ENCODE measurements at places on chromosomes 4 and X.

GRCh38 chrX:44906041-44906440 is 33.1 kb downstream of the KDM6A start:
- no peak for DNase-seq

GRCh38 chr4:25307596-25307995 is 5.0 kb upstream of the ZCCHC4 start:
- no peak for DNase-seq

- no peak for DNase-seq
Measured at GRCh38 chr4:111788099-111788498, 357.2 kb upstream of the FAM241A start.

DNA sequence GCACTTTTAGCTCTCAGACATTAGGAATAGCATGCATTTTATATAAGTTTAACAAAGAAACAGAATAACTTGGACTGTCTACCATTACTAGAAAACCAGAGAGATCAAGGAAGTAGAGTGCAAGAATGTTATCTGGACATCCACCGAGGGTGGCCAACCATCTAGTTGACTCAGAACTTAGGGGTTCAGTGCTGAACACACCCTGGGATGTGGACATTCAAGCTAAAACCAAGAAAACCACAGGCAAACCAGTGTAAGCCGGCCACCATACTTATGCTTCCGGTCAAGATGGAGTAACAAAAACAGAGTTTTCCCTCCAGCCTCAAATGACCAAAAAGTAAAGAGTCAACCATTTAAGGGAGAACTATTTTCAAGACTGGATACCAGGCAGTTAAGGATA is 181.4 kb upstream of the MXRA5 start:
- DNase-seq: no peak

DNA sequence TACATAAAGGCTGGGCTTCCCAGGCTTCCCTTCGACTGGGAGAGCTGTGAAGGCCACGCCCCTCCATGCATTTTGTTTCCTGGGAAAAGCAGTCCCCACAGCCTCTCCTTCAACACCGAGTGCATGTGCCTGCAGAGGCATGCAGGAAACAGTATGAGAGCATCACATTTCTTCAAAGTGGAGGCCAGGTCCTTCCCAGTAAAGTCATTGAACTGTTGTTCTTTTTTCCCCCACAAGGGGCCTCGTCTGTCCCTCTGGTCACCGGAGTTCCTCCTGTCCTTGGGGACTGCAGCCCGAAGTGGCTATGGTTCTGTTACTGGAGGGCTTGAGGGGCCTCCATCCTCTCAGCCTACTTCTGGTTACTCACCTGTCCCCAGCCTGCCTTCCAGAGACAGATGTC is 56.0 kb downstream of the RAI2 start:
- DNase-seq: no peak
